ENCODE measurements at places on chromosomes 16 and 17.

- DNase-seq: no peak
Observed at GRCh38 chr17:83087788-83088360, 8.5 kb downstream of the METRNL start.

DNA sequence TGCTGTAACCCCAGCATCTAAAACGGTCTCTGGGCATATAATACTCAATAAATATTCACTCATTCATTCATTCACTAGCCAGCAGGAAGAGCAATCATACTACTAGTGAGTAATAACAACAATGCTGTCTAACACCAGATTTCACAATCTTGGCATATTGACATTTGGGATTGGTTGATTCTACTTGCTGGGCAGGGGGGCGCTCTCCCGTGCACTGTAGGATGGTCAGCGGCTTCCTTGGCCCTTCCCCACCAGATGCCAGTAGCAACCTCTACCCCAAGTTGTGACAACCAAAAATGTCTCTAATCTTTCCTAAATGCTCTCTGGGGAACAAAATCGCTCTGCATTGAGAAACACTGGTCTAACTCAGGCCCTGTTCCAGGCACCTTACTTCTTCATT lies 20.7 kb downstream of the WFDC1 start:
- no peak for DNase-seq

GRCh38 chr17:57909551-57909950 lies 45.7 kb downstream of the CUEDC1 start:
- no peak for DNase-seq

DNA sequence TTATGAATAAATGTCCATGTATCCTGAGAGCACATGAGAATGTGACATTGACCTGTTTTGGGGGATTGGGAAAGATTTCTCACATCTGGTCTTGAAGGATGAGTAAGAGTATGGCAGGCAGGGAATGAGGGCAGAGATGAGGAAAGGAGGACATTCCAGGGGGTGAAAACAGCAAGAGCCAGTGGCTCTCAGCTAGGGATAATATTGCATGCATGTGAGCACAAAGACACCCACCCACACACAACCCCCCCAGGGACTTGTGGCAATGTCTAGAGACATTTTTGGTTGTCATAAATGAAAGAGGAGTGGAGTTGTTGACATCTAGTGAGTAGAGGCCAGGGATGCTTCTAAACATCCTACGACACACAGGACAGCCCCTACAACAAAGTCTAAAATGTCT lies 6.0 kb downstream of the MYO1D start:
- no peak for DNase-seq

GRCh38 chr17:61458000-61458399 lies 5.8 kb downstream of the TBX4 start:
- DNase-seq: no peak

DNA sequence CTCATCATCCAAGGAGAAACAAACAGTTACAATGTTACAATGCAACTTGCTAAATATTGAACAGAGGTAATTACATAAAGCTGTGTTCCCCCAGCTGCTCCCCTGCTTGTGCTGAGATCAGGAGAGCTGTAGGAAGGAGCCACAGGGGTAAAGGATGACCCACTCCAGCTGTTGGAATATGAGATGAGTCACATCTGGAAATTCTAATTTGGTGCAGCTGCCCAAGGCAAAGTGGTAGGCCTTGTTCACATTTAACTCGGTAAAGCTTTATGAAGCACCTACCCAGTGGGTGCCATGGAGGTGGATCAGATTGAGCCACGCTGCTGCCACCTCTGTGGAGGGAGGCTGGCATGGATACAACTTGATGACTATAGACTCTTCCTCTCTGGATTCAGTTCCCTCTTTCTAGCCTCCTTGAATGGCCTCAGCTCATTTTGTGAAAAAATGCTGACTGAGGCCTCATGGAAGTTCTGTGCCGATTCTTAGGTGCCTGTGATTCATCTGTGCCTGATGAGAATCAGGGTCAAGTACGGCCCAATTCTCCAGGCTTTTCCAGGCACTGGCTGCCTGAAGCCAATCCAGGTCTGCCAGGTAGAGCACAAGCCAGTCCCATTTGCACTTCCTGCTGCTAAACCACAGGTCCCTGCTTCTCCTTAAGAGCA lies 7.4 kb downstream of the ZNF689 start:
- DNase-seq: no peak

GRCh38 chr17:3704931-3705717 lies 9.2 kb upstream of the P2RX5 start:
- DNase-seq: no peak

DNA sequence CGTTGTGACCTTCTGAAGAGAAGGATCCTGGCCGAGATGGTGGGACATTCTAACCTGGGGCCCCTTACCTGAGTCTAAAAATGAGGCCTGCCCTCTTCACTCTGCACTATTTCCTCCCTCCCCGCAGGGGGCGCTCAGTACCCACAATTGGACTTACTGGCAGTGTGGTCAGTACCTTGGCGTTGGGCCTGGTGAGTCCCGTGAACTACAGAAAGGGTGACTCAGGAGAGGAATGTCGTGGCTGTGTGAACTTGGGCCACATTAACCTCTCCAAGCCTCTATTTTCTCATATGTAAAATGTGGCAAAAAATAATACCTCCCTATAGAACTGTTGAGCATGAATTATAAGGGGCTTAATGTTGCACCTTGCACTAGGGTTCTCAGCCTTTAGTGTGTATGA lies 3.9 kb downstream of the RSAD1 start:
- peak; percentile 67 for DNase-seq

DNA sequence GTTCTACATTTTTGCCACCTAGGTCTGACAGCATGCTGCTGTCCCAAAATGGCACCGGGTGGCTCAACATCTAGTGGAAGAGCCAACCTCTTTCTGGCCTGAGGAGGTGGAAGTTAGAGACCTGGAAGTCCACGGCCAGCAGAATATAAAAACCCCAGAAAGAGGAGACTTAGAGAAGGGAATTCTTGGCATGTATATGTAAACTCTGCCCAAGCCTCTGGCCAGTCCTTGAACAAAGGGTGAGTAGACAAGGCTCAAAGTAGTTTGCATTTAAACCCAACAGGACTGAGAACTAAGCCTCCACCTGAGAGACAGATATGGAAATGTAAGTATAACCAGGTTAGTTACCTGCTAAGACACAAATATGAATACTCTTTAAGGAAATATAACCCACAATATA lies 210.3 kb downstream of the GRIN2A start:
- no peak for DNase-seq

DNA sequence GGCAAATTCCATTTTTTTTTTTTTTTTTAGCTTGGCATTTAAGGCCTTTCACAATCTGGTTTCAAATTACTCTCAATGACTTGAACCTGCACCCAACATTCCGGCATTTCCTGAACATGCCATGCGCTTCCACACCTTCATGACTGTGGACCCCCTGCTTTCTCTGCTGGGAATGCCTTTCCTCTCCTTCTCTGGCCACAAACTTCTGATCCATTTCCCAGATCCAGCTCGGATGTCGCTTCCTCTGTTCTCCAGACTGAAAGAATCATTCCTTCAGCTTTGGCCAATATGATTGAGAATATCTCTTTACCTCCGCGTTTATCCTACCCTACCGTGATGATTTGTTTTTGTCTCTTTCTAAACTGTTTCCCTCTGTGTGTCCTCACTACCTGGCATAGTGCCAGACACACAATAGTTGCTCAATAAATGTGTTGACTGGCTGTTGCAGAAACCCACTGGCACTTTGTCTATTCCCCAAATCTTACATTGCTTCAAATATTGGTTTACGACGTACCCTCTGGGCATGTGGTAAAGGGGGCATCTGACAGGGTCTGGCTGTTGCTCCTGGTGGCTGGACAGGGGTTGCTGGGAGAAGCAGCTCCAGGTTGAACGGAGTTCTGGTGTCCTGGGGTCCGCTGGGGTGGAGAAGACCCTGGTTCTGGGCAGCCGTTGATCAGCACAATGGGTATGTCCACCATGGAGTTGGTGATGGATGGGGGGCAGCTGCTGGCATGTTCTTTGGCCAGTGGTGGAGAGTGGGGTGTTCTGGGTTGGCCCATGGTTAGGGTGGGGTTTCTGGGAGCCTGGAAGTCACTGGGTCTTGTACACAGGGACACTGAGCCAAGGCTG lies 14.7 kb downstream of the TNS4 start:
- no peak for DNase-seq

Data from stimulated activated CD4-positive, alpha-beta T cell treated with anti-CD3 and anti-CD28 coated beads, Interleukin-12 subunit alpha, Interleukin-12 subunit beta, amount 100 ng/mL, for 4 hours (primary cell).